ENCODE measurements at places on chromosomes 3 and 15. TPM values are rescaled to one million over a fixed set of nuclear protein-coding genes. Genes with fewer than 3 reads are reported as not detected.
A peak's percentile ranks its signal among the peaks of the same experiment; 100 is the strongest.

FAM81A gene
- total RNA-seq = 0.32 TPM

NDN gene
- 133 TPM for total RNA-seq

DNA sequence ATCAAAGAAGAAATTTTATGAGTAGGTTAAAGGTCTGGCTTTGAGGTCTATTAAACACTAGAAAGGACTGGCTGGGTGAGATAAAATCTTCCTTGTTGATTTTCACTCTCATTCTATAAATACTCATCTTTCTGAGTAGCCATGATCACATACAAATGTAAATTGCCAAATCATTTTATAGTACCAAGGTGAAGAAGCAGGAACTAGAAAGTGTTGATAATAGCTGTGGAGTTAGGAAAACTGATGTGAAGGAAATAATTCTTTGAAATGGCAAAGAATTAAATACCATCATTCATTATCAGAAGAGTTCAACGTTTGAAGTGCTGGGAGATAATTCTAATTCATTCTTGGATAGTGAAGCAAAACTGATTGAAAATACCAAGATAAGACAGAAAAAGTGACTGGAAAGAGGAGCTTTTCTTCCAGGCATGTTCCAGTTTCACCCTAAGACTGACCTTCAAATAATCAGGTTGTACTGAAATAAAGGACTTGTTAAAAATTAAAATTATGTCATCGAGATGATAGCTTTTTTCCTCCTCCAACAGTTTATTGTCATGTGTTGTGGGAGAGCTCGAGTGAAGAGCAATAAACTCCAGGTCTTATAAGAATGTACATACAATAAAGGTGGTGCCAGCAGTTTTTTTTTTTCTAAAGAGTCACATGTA is 17.4 kb downstream of the THBS1 start:
- peak; percentile 77 for DNase-seq

GRCh38 chr3:174444391-174444790 is 414.7 kb upstream of the NAALADL2 start:
- no peak for DNase-seq

- no peak for DNase-seq
Observed at GRCh38 chr3:1515882-1516281, 423.1 kb downstream of the CNTN6 start.

All from GM23248 (cell line).